Gastrocnemius medialis (tissue), 4 donors: ENCODE measurements at places on chromosomes 12 and 14. TPM values are rescaled to one million over a fixed set of nuclear protein-coding genes. Genes with fewer than 3 reads are reported as not detected.

DNA sequence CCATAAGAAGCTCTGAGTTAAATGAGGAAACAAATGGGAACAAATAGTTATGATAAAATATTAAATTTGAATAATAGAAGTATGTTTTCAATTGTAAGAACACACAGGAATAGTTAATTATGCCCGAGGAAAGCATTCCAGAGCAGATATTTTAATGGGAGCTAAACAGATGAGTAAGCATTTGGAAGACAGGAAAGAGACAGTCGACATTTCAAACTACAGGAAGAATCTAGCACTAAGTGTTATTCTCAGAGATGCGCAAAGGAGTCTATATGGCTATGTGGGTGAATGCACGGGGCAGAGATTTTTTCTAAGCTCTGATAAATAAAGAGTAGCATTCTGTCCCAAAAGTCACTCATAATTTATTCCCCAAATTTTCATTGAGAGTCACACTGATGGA, 64.5 kb upstream of the SSTR1 start:
- no peaks in the 10 kb centered on the region for H3K4me1 ChIP-seq
- H3K4me3 ChIP-seq = no peak overlapping the region
- no peak for DNase-seq
- H3K36me3 ChIP-seq = no peaks in the 10 kb centered on the region
- H3K27me3 ChIP-seq = no peaks in the 10 kb centered on the region
- H3K27ac ChIP-seq = no peak overlapping the region

GRCh38 chr12:112906712-112907414, at the start of gene OAS1:
OAS1 (plus strand) TSS chr12:112906962; CDS start chr12:112907040, 78 bp downstream.
- DNase-seq = no peak
- H3K4me3 ChIP-seq = peak within 1 kb of the TSS; percentile 51
- peak within 1 kb of the TSS; percentile 8 for H3K27ac ChIP-seq
- no peaks in the 10 kb centered on the region for H3K36me3 ChIP-seq

- H3K4me1 ChIP-seq = no peaks in the 10 kb centered on the region
- no peak overlapping the region for H3K4me3 ChIP-seq
- DNase-seq = no peak
Observed at GRCh38 chr12:68844318-68844745, 36.4 kb downstream of the MDM2 start.

- H3K4me3 ChIP-seq = no peak overlapping the region
- no peak overlapping the region for H3K27ac ChIP-seq
- H3K4me1 ChIP-seq = no peaks in the 10 kb centered on the region
- no peaks in the 10 kb centered on the region for H3K36me3 ChIP-seq
- no peak for DNase-seq
Observed at GRCh38 chr14:102749393-102750305, 27.6 kb upstream of the TRAF3 start.

Gene DPPA3
- total RNA-seq = not detected

- no peaks in the 10 kb centered on the region for H3K36me3 ChIP-seq
- H3K4me3 ChIP-seq = no peak overlapping the region
- peaks cover 40% of the 10 kb centered on the region for H3K4me1 ChIP-seq
- no peak overlapping the region for H3K27ac ChIP-seq
Observed at GRCh38 chr14:32710731-32711680, 227.7 kb upstream of the NPAS3 start.

- H3K27me3 ChIP-seq = no peaks in the 10 kb centered on the region
- no peaks in the 10 kb centered on the region for H3K36me3 ChIP-seq
- DNase-seq = no peak
- H3K27ac ChIP-seq = no peak overlapping the region
- H3K4me1 ChIP-seq = no peaks in the 10 kb centered on the region
Observed at GRCh38 chr12:13243516-13244070, 47.1 kb downstream of the EMP1 start.

DNA sequence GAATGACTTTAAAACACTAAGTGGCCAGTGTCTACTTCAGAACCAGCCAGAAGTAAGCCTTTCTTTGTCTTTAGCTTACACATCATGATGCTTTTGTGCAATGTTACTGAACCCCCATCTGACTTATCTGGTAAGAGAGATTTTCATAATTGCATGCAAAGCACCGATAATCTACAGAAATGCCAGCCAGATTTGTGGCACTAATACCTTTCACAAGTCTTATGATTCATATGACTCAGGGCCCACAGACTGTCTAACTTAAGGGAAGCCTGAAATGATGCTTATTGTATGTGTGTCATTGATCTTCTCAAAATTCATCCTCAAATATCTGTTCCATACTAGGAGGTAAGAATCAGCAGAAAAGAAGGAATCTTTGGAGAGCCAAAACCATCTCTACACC, 18.0 kb downstream of the IGF1 start:
- H3K27ac ChIP-seq = no peak overlapping the region
- H3K4me3 ChIP-seq = no peak overlapping the region
- no peaks in the 10 kb centered on the region for H3K27me3 ChIP-seq
- no peak for DNase-seq
- no peaks in the 10 kb centered on the region for H3K4me1 ChIP-seq
- no peaks in the 10 kb centered on the region for H3K36me3 ChIP-seq

Gene DPY19L2
- total RNA-seq = 0.27 TPM

Gene FAM90A1
- total RNA-seq = not detected

GRCh38 chr12:65113621-65114035, 7.5 kb downstream of the WIF1 start:
- H3K4me3 ChIP-seq = no peak overlapping the region
- peaks cover 15% of the 10 kb centered on the region for H3K27me3 ChIP-seq
- no peak overlapping the region for H3K27ac ChIP-seq
- H3K36me3 ChIP-seq = no peaks in the 10 kb centered on the region
- H3K4me1 ChIP-seq = no peaks in the 10 kb centered on the region
- no peak for DNase-seq

Gene OTOGL
- not detected for total RNA-seq

GRCh38 chr12:92149563-92149962, 3.9 kb upstream of the BTG1 start:
- H3K4me1 ChIP-seq = peaks cover 6% of the 10 kb centered on the region
- no peak for DNase-seq
- no peaks in the 10 kb centered on the region for H3K36me3 ChIP-seq

DNA sequence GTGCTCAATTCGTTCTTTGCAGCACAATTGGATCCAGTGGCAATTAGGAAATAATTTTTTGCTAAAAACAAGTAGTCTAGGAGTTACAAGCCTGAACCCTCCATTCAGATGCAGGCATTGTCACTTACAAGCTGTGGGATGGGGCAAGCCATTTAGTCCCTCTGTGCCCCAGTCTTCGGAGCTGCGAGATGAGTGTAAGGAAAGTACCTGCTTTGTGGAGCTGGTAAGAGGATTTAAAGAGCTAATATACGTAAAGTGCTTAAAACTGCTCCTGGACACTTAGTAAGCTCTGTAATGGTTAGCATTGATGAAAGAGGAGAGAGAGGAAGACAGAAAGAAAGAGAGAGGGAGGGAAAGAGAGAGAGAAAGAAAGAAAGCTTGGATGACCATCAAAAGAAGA, 112.5 kb downstream of the LGMN start:
- no peaks in the 10 kb centered on the region for H3K4me1 ChIP-seq
- H3K27me3 ChIP-seq = no peaks in the 10 kb centered on the region
- no peak overlapping the region for H3K27ac ChIP-seq
- H3K36me3 ChIP-seq = no peaks in the 10 kb centered on the region

DNA sequence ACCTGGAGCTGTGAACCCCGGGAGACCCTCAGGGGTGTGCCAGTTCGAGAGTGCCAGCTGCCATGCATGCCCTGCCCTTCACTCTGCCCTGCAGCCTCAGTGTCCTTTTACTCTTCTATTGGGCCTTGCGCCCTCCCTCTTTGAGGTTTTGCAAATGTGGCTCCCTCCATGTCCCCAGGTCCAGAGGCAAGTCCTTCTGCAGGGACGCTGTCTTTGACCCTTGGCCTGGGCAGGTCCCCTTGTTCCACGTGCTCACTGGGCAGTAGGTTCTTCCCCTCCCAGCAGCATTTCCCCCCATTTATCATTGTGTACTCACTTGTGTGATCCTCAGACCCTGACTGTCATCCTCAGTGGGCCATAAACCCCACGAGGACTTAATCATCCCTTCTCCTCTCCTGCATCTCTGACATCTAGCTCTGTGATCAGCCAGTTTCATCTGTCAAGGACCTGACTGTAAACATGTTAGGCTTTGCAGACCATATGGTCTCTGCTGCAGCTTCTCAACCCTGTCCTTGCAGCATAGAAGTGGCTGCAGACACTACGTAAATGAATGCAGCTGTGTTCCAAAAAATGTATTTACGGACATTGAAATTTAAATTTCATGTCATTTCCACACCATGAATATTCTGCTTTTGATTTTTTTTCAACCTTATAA, 36.6 kb downstream of the TSPAN9 start:
- H3K36me3 ChIP-seq = no peaks in the 10 kb centered on the region
- H3K27me3 ChIP-seq = no peaks in the 10 kb centered on the region
- no peak overlapping the region for H3K27ac ChIP-seq
- DNase-seq = no peak
- no peaks in the 10 kb centered on the region for H3K4me1 ChIP-seq

Gene KRT6B
- not detected for total RNA-seq

DNA sequence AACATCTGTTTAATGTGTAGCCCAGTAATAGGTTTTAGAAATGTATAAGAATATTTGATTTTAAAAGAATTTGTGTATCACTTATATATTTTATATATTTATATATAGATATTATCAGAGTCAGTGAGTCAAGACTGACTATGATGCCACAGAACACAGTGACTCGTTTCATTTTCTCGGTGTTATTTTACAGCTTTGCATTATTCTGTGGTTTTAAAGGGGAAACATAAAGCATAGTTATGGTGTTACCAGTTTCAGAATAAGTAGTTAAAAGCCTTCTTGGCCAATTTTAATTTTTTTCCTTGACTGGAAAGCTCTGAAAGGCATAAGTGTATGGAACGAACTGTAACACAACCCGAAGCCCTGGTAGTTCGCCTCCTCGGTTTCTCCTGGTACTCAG, 91.0 kb downstream of the GRIP1 start:
- DNase-seq = no peak
- H3K27ac ChIP-seq = no peak overlapping the region
- no peaks in the 10 kb centered on the region for H3K4me1 ChIP-seq
- no peaks in the 10 kb centered on the region for H3K27me3 ChIP-seq
- H3K4me3 ChIP-seq = no peak overlapping the region

DNA sequence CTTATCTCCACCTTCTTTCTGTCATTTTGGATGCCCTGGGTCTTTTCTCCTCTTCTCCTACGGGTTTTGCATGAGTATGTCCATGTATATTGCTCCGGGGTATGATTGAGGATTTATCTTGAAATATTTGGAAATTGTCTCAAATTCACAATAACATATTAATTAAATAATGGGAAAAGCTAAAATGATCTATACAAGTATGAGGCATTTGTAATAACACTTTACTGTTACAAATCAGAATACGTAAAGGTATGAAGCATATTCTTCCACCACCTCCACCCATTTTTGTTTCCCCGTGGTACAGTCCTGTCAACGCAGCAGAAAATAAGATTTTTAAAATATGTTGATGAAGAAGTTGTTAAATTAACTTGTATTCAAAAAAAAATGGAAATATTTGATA, 91.3 kb downstream of the PPP2R5C start:
- H3K27me3 ChIP-seq = no peaks in the 10 kb centered on the region
- no peak for DNase-seq
- no peak overlapping the region for H3K4me3 ChIP-seq
- H3K36me3 ChIP-seq = peaks cover 7% of the 10 kb centered on the region

Gene PLA2G1B
- total RNA-seq = not detected

- DNase-seq = no peak
- no peak overlapping the region for H3K27ac ChIP-seq
- no peaks in the 10 kb centered on the region for H3K27me3 ChIP-seq
Observed at GRCh38 chr12:50665170-50665569, 98.7 kb upstream of the ATF1 start.

Gene FOXG1
- total RNA-seq = not detected

- DNase-seq = no peak
- H3K4me3 ChIP-seq = no peak overlapping the region
- H3K36me3 ChIP-seq = no peaks in the 10 kb centered on the region
- no peak overlapping the region for H3K27ac ChIP-seq
- H3K27me3 ChIP-seq = no peaks in the 10 kb centered on the region
Observed at GRCh38 chr12:124088217-124088907, 115.3 kb downstream of the ZNF664 start.

DNA sequence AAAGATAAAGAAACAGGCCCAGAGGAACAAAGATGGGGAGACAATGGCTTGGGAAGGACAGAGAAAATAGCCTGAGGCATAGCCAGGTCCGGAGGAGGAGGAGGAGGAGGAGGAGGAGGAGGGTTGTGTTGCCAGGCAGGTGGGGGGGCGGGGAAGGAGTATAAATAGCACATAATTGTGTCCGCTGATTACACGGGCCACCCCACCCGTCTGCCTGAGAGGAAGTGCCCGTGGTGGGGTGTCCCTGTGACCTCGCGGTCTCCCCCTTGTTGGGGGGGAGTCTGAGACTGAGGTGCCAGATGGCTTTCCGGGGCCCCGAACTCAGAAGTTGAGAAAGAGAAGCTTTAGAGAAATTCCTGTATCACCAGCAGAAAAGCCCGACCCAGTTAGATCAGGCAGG, 1.9 kb upstream of the SP7 start:
- H3K36me3 ChIP-seq = no peaks in the 10 kb centered on the region
- no peak for DNase-seq
- H3K27me3 ChIP-seq = peaks cover 15% of the 10 kb centered on the region
- no peaks in the 10 kb centered on the region for H3K4me1 ChIP-seq

GRCh38 chr12:67042697-67043131, 226.4 kb upstream of the CAND1 start:
- no peak overlapping the region for H3K27ac ChIP-seq
- no peaks in the 10 kb centered on the region for H3K27me3 ChIP-seq
- no peak overlapping the region for H3K4me3 ChIP-seq

- no peaks in the 10 kb centered on the region for H3K27me3 ChIP-seq
- H3K4me3 ChIP-seq = no peak overlapping the region
- H3K27ac ChIP-seq = no peak overlapping the region
- no peak for DNase-seq
Observed at GRCh38 chr12:76984566-76984965, 80.8 kb downstream of the E2F7 start.

GRCh38 chr14:68622856-68623255, 170.0 kb downstream of the ZFP36L1 start:
- H3K27ac ChIP-seq = peak overlapping the region; percentile 28
- H3K4me1 ChIP-seq = peaks cover 41% of the 10 kb centered on the region

DNA sequence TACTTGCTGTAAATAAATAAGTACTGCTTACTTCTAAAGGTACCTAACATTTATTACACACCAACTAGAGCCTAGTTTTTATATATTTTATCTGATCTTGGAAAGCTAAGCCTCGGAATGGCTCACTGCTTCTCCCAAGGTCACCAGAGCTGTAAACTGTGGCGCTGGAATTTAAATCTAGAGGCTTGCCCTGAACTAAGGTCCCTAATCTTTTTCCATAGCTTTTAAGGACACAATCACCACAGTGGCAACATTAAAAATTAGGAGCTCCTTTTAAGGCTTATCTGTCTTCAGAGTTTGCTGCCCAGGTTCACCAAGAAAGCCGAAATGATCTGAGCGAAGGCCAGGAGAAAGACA, 670 bp downstream of the CCNB1IP1 start:
- H3K4me3 ChIP-seq = peak overlapping the region; percentile 69
- H3K36me3 ChIP-seq = peaks cover 5% of the 10 kb centered on the region
- H3K4me1 ChIP-seq = peaks cover 13% of the 10 kb centered on the region
- DNase-seq = no peak
- H3K27ac ChIP-seq = peak overlapping the region; percentile 88
